ENCODE measurements at places on chromosomes 13 and 19.
A peak's percentile ranks its signal among the peaks of the same experiment; 100 is the strongest.

- DNase-seq, result no peak
Measured at GRCh38 chr19:55085923-55086715, 10.4 kb downstream of the EPS8L1 start.

DNA sequence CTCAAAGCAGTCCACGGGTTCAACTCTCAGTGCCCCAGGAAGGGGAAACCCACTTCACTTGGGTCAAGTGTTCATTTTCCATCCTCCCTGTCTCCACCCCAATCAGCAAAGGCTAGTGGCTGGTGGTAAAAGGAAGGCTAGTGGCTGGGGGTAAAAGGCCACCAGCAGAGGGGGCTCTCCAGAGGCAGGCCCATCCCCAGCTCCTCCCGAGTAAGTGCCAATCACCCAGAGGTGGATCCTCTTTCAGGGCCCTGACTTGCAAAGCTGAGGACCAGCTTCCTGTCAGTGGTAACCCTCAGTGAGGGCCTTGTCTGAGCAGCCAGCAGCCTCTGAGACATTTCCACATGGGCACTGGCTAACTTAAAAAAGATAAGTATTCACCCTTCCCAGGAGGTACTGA is 22.0 kb upstream of the TPT1 start:
- DNase-seq, result no peak

- DNase-seq, result no peak
Measured at GRCh38 chr13:110428313-110428712, 121.2 kb downstream of the COL4A2 start.

DNA sequence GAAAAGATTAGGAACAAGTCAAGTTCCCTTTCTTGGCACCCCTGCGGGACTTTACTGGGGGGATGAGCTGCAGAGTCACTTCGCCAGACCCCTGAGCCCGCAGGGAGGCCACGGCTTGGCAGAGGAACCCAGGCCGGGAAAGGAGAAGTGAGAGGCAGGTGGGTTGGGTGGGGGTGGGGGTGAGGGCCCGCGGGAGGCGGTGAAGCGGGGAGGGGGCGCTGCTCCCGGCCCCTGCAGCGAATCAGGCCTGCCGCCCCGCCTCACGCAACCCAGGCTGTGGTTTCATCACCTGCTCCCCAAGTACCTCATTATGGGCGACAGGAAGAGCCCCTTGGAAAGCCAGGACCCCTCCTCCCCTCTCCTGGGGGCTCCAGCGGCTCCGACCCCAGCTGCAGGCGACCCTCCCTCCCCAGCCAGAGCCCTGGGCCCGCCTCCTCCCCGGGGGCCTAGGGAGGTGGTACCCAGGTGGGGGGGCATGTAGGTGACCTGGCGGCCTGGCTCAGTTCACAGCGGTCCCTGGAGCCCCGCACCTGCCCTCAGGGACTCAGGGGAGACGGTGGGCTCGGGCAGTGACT is 9.5 kb downstream of the MEF2B start:
- DNase-seq, result no peak

DNA sequence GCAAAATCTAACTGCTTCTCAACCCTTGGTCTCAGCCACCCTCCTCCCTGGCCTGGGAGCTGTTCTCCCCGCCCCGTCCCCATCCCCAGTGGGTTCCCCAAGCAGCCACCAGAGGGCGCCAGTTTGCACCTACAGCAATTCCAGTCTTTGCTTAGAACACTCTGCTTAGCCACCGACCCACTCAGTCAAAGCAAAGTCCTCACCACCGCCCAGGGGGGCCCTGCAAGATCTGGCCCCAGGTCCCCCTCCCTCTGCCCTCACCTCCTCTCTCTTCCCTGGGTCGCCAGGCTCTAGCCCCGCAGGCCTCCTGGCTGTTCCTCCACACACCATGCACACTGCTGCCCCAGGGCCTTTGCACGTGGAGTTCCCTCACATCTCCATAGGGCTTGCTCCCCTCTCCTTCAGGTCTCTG is 12.4 kb downstream of the TMEM143 start:
- DNase-seq, result peak; percentile 38

- DNase-seq, result no peak
Measured at GRCh38 chr13:48876289-48876688, 99.4 kb upstream of the FNDC3A start.

DNA sequence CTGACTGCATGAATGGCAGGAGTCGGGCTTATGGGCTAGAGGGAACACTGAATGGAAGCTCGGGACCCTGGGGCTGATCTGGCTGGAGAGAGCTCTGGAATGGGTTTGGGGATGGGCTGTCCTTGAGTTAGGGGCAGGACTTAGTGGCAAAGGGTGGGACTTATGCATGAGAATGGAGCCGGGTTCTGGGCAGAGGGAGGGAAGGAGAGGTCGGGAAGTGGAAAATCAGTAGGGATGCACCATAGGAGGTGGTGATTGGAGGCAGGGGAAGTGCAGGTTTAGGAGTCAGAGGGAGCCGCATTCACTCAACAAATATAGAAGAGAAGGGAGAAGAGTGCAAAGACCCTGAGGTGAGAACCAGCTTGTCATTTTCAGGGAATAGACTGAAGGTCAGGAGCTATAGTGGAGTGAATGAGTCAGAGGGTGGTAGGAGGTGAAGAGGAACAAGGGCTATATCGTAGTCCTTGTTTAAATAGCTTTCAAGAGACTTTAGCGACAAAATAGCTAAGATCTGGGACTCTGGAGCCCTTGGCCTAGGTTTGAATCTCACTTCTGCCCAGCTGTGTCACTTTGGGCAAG is 748 bp downstream of the RAB4B start:
- peak; percentile 51 for DNase-seq

DNA sequence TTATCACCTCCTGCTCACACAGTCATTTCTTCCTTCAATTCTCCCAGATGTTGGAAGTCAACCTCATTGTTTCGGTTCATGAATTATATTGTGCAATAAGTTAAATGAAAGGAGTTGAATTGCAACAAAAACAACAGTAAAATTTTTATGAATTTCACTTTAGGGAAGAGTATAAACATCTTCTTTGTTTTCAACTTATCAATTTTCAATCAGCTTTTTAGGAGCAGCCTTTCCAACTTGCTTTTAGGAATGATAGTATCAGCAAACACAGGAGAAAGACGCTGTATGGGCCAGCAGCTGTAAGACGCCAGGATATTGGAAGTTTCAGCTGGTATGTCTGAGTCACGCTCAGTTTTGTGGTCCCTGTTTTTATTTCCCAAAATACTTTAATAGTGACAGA is 132.5 kb upstream of the ARGLU1 start:
- DNase-seq, result no peak

DNA sequence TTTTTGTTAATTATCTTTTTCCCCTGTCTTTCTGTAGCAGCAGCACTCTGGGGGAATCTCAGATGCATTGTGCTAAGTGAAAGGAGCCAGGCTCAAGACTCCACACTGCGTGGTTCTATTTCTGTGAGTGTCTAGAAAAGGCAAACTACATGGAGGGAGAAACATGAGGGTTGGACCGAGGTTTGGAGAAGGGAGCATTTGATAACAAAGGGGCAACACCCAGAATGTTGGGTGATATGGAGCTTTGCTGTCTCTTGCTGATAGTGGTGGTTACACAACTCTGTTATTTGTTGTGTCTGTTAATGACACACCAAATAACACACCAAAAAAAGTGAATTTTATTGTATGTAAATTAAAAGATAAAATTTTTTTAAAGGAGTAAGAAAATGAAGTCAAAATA is 107.8 kb downstream of the COL4A2 start:
- DNase-seq, result no peak

- DNase-seq, result no peak
Measured at GRCh38 chr19:3591876-3592613, 6.8 kb downstream of the GIPC3 start.

DNA sequence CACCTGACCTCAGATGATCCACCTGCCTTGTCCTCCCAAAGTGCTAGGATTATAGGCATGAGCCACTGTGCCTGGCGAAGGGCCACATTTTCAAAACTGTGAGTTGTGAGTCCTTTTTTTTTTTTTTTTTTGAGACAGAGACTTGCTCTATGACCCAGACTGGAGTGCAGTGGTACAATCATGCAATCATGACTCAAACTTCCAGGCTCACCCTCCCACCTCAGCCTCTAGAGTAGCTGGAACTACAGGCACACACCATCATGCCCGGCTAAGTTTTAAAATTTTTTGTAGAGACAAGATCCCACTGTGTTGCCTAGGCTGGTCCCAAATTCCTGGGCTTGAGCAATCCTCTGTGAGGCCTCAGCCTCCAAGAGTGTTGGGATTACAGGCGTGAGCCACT is 3.8 kb upstream of the MYPOP start:
- no peak for DNase-seq

GRCh38 chr13:109784590-109785140 is 1.7 kb downstream of the IRS2 start:
- peak; percentile 74 for DNase-seq

- DNase-seq, result peak; percentile 79
Measured at GRCh38 chr13:52405767-52406494, at the start of gene THSD1. Gene THSD1 (minus strand): TSS chr13:52406172. CDS start chr13:52402600, 3,572 bp downstream.

- peak; percentile 18 for DNase-seq
Measured at GRCh38 chr19:12733369-12734214, 892 bp downstream of the TRIR start.

GRCh38 chr13:21219036-21219381 is 42.6 kb downstream of the MRPL57 start:
- no peak for DNase-seq

GRCh38 chr19:23401086-23401610 is 5.9 kb upstream of the ZNF91 start:
- no peak for DNase-seq

GRCh38 chr19:50607388-50607787 is 32.3 kb downstream of the SYT3 start:
- no peak for DNase-seq

GRCh38 chr13:33723365-33723764 is 94.6 kb upstream of the RFC3 start:
- DNase-seq, result no peak

GRCh38 chr13:21657538-21657937 is 13.3 kb upstream of the FGF9 start:
- DNase-seq, result no peak

DNA sequence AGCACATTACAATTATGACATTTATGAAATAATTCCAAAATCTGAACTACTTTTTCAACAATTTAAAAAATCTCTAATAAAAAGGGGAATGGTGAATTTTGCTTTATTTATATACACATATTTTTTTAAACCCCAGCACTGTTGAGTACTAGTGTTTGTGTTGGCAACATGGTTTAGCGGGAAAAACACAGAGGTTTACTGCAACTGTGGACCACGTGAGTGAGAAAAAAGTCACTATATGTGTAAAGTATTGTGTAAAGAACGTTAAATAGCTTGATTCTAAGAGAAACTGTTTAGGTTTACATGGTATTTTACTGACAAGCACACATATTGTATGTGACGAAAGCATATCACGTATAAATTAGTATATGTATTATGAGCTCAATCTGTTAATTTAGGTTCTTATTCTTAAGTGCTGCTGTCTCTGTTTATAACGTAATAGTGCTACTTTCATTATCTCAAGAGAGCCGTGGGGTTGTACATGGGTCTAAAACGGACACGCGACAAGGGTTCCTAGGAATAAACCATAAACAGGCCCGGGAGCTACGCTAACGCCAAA is 617 bp downstream of the SKA3 start:
- peak; percentile 52 for DNase-seq

DNA sequence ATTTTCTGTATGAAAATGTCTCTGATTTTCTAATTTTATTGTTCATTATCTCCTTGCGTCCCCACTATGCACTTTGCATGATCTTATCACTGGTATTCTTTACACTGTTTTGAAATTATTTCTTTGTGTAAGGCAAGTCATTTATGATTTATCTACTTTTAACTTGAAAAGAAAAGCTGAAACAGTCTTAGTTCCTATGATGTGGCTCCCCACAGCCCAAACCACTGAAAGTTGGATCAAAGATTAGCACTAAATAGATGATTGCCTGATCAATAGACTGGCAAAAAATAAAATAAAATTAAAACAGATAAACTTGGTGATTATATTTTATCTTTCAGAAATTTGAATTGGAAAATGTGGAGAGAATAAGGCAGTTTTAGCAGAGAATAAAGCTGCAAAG is 1101.9 kb downstream of the PCDH9 start:
- no peak for DNase-seq
